CMK (cell line): ENCODE measurements at places on chromosomes 5 and 9.

- no peak for DNase-seq
Measured at GRCh38 chr5:138391859-138392386, 39.4 kb downstream of the KDM3B start.

GRCh38 chr5:144634138-144634537 is 463.5 kb downstream of the KCTD16 start:
- no peak for DNase-seq

- no peak for DNase-seq
Measured at GRCh38 chr5:1542781-1543180, 19.0 kb upstream of the LPCAT1 start.

DNA sequence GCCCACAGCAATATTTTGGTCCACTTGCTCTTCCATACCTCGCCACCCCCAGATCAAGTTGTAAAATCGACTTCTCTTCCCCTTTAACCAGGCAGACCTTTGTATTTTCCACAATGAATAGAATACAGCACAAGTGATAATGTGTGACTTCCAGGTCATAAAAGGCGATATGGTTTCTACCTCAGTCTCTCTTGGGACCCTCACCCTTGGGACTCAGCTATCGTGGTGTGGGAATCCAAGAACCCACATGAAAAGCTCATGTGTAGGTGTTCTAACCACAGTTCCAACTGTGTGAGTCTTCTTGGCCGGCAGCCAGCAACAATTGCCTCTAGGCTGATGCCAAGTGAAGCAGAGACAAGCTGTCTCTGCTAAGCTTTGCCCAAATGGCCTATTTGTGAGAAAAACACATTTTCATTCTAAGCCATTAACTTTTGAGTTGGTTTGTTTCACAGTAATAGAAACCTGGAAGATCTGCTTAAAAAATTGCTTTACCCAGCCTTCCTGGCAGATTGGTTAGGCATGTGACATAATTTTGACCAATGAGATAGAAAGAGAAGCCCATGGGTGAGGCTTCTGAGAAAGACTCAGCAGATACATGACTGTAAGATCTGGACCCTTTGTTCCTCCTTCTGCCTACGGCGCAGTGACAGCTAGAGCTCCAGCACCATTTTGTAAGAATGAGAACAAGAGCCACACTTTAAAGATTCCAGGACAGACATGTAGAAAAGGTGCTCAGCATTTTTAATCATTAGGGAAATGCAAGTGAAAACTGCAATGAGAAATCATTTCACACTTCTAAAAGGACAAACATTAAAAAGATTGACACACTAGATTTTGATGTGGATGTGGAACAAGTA is 18.3 kb upstream of the MLLT3 start:
- DNase-seq, result no peak

DNA sequence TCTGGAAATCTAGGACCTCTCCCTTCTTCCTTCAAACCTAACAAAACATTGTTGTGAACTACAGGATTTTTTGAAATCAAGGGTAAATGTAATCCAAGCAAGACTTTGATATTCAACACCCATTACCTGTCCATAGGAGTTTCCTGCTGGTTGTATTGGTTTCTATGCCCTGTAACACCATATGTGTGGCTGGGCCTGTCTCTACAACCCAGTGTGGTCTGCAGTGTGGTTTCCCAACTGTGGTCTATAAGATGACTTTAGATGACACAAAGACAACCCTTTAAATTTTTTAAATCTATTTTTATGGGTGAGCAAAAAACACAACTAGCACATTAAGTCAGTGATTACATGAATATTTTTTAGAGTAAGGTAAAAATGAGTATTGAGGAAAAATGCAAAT is 93.1 kb downstream of the SMIM15 start:
- DNase-seq, result no peak

GRCh38 chr9:14451949-14452348 is 138.0 kb upstream of the NFIB start:
- DNase-seq, result no peak

- no peak for DNase-seq
Measured at GRCh38 chr5:43769571-43770355, 166.8 kb downstream of the NNT start.

GRCh38 chr5:55702598-55703345 is 9.4 kb downstream of the SLC38A9 start:
- no peak for DNase-seq

DNA sequence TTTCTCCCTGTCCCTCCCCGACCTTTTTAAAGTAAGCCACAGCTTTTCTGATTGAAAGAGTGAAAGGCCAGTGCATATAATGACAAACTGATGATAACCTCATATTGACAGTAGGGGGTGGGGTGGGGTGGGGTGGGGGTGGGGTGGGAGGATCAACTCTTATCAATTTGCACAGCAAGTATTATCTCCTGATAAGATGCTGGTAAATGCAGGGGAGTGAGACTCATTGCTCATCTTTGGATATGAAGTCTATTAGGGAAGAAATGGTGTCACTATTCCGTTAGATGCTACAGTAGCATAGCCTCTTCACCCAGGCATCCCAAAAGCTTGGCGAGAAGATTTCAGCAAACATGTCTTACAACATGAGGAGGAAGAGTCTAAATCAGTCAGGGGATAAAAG is 38.9 kb upstream of the HMGCS1 start:
- DNase-seq, result no peak

GRCh38 chr9:92781899-92782298 is 17.3 kb upstream of the BICD2 start:
- DNase-seq, result no peak

DNA sequence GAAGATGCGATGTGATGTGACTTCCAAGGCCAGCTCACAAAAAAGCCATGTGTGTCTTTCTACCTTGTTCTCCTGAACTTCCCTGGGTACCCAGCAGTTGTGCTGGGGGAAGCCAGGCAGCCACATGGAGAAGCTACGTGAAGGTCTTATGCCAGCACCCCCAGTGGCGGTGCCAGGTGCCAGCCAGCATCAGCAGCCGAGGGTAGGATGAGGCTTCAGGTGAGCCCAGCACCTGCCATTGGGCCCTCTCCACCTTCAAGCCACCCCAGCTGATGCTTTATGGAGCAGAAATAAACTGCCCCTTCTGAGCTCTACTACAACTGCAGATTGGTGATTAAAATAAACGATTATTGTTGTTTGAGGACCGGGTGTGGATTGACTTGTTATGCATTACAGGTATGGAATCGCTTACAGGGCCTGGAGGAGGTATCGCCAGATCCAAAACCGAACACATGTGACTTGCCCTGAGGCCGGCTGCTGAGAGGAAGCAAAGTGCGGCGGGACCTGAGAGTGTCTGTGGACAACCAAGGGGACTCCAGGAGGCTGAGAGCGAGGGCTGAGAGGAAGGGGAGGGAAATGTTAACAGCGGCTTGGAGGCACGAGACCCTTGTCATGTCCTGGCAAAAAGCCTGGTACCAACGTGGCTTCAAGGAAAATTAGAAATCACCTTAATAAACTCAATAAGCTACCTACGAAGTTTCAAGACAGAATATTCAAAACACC is 36.0 kb upstream of the OLFM1 start:
- no peak for DNase-seq

DNA sequence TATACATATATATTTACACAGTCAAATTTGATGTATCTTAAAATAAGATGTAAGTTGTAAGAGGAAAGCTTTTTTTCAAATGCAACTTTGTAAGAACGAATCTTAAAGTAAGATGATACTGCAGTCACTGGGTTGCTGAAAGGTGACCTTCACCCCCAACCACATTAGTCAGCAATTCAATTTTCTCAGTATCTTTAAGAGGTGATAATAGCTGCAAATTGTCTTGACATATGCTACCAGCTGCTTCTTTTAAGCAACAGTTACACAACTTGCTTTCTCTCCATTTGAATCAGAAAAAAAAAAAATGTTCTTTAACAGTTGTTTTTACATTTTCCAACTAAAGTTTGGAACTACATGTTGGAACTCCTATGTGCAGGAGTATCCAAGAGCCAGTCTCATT is 246.6 kb upstream of the CCNG1 start:
- DNase-seq, result no peak

DNA sequence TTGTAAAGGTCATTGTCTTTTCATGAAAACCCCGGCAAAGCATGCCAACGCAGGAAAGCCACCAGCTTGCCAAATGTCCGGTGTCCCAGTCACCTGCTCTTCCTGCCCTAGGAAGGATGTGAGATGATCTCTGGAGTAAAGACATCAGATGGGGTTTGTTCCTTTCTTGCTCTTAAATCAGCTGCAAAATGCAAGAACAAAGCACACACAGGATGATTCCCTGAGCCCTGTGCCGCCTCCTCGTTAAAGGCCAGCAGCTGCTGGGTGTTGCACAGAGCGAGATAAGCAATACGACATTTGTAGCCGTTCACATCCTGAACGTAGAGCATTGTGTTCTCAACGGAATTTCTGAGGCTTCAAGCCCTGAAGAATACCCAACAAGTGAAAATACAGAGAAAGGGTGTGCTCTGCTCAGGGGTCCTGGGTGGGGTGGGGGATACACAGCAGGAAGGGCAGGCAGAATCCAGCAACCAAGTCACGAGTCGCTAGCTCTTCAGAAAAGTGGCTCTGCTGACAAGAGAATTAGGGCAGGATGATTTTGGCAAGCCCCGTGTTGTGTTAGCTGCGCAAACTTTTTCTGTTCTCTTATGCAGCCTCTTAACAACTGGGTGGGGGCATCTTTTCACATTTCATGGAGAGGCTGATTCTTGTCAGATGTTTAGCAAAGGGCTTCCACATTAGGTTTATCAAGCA is 229.2 kb upstream of the MAP3K1 start:
- DNase-seq, result no peak

GRCh38 chr5:73940801-73941200 is 314.8 kb downstream of the ARHGEF28 start:
- no peak for DNase-seq

GRCh38 chr5:105816961-105817360 is 1853.8 kb downstream of the EFNA5 start:
- DNase-seq, result no peak

DNA sequence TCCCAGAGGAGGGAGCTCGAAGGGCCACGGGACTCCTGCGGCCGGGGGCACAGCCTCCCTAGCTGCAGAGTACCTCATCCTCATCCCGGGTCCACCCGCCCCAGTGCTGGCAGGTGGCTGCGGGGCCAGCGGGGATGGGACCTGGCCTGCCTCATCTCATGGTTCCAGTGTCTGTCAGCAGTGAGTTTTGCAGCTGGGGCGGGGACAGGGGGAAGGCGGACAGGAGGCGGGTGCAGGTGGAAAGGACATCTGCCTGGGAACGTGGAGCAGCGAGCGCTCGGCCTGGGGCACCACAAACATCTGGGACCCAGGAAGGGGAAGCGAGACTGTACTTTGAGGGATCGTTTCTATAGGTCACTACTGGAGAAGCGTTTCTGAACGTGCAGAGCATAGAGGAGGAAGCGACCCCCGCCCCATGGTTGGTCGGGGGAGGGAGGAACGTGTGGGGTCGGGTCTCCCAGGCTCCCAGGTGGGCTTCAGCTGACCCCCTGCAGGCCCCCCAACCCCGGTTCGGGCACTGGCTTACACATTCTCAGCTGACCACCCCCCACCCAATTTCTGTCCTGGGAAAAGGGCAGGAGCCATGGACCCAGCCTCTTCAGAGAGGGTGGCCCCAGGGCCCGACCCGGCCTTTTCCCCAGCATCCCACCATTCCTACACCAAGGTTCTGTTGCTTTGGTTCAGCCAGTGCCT is 56.5 kb upstream of the NOTCH1 start:
- no peak for DNase-seq

GRCh38 chr9:10032166-10032565 is 580.6 kb downstream of the PTPRD start:
- DNase-seq, result no peak

- no peak for DNase-seq
Measured at GRCh38 chr5:57932761-57933160, 450.1 kb upstream of the ACTBL2 start.

GRCh38 chr5:16871746-16872339 is 64.2 kb downstream of the MYO10 start:
- no peak for DNase-seq

DNA sequence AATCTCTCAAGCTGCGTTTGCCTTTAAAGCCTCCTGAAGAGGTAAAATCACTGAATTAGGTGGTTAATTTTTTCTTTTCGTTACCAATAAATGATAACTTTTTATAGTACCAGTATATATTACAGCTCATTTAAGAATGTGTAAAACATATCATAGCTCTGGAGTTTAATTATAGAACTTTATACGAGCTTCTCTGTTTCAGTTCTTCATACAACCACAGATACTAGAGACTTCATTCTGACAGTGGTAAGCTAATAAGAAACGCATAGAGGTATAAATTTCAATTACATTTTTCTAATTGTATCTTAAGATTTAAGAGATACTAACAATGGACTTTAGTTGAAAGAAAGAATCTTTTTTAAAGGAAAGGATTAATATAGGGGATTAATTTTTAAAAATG is 73.9 kb downstream of the PBX3 start:
- DNase-seq, result no peak

DNA sequence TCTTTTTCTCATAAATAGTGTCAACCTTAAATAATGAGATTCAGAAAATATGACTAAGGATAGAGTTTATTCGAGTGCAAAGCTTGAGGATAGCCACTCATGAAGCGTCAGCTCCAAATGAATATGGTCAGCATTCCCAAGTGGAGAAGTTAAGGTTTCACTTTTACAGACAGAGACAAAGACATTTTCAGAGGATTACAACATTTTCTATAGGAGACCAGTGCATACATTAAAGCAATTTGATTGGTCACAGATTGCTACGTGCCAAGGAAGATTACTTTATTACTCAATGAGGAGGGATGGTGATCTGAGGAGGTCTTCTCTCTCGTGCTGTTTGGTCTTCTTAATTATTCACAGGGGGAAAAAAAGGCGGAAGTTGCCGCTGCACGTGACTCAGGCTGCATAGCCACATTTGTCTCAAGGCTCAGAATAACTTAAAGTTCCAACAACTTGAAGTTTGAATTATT is 60.1 kb upstream of the SPATA31C2 start:
- no peak for DNase-seq

GRCh38 chr5:122377026-122377425 is 65.0 kb downstream of the SNCAIP start:
- DNase-seq, result no peak

DNA sequence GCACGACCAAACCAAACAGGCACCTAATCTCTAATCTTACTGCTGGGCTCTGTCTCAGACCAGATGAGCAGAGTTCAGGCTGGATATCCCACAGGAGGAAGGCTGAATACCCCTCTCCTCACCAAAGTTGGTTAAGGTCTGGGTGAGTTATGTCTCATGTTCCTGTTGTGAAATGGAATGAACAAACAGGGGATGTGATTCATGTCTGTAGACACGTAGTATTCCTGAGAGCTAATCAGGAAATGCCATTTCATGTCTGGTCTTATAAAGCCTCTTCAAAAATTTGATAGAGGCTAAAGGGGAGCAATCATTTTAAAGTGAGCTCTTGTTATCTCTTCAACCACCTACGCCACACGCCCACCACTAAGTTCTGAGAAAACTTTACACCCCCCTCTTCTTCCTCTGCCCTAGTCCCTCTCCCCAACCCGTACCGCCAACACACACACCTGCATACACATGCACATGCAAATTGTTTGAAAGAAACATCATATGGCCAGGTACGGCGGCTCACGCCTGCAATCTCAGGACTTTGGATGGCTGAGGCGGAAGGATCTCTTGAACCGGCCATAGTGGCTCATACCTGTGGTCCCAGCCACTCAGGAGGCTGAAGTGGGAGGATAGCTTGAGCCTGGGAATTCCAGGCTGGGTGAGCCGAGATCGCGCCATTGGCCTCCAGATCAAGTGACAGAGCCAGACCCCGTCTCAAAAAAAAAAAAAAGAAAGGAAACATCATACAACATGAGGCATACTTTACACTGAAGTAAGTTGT is 69.8 kb upstream of the RAI14 start:
- no peak for DNase-seq

GRCh38 chr5:143550986-143551630 is 147.6 kb upstream of the NR3C1 start:
- DNase-seq, result no peak
